Activated CD4-positive, alpha-beta T cell treated with anti-CD3 and anti-CD28 coated beads, Interleukin-2, Interleukin-6, amounts not matched to agents 100 ng/mL and 50 ng/mL, durations not matched to agents 16 hours and 8 hours (primary cell): ENCODE measurements at places on chromosomes 13 and 19.

DNA sequence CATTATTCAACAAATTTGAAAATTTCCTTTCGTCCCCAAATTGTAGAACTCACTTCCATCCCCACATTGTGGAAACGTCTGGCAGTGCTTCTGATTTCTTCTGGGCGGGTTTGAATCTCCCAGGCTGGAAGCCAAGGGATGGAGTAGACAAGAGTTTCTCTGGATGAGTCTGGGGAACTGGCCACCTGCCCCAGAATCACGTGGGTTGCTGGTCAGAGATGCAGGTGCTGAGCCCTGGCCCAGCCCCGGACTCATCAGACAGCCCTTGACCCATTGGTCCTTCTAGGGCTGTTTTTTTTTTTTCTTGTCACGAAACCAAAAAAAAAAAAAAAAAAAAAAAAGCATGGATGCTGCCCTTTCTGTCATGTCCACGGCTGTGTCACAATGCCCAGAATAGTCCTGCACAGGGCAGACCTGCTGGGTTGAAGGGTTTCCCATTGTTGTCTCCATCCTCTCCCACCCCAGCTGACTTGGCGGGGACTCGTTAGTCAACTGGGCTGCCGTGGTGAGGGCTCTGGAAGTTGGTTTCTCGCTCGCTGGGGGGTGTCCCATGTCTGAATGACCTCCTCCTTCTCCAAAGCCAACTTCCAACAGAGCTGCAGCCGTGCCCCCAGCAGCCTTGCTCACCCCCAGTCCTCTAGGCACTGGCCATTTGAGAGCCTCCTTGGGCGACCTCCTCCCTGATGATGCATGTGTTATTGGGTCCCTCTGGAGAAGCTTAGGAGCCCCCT lies 12.8 kb downstream of the CHST8 start:
- no peak for DNase-seq

- peak; percentile 23 for DNase-seq
Measured at GRCh38 chr19:4589579-4590410, 30.3 kb upstream of the SEMA6B start.

DNA sequence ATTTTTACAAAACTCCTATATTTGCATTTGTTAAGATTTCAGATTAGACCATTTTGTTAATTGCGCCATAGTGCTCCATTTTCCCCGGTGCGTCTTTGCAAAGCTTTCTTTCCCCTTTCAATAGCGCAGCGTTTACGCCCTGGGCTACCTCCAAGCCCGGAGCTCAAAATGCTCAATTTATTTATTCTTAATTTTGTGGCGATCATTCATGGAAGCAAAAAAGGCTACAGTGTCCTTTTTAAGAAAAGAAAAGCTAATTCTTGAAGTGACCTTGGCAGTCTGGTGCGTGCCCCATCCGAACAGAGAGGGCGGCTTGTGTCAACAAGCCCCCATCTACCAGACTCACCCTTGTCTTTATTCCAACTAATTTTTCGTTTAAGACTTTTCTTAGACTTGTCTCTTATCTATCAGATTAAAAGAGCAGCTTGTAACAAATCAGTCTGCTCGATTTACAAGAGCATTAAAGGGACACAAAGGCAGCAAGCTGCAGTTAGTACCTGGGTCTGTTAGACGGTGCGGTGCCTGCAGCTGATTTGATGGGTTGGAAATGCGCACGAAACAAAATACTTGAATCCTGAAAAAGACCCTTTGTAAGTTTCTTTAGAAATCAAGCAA lies 30.1 kb downstream of the GSX1 start:
- DNase-seq = no peak

- DNase-seq = no peak
Measured at GRCh38 chr13:50887151-50887550, 22.4 kb upstream of the RNASEH2B start.

- no peak for DNase-seq
Measured at GRCh38 chr13:73171926-73172325, 113.1 kb downstream of the KLF5 start.

DNA sequence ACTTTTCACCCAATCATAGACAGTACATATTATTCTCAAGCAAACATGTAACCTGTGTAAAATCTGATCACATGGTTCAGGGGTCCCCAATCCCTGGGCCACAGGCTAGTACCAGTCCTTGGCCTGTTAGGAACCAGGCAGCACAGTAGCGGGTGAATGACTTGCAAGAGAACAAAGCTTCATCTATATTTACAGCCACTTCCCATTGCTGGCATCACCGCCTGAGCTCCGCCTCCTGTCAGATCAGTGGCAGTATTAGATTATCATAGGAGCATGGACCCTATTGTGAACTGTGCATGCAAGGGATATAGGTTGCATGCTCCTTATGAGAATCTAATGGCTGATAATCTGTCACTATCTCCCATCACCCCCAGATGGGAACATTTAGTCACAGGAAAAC lies 133.1 kb downstream of the MAB21L1 start:
- DNase-seq = no peak

GRCh38 chr13:46202966-46203365 lies 8.8 kb upstream of the LRRC63 start:
- DNase-seq = no peak

DNA sequence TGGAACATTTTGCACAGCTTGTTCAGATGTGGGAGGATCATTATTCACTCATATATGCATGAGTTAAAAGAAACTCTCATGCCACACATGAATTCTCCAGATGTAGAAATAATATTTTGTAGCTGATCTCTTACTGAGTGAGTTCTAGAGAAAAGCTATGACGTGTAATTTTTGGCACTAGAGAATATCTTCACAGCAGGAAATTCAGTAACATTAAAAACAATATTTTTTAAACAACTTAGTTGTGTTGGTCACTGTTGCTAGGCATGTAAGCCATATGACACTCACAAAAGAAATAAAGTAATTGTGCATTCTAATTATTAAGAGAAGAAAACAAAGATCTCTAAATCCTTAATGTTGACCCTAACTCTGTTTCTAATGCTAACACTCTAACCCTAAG lies 371.4 kb upstream of the SLC10A2 start:
- no peak for DNase-seq

DNA sequence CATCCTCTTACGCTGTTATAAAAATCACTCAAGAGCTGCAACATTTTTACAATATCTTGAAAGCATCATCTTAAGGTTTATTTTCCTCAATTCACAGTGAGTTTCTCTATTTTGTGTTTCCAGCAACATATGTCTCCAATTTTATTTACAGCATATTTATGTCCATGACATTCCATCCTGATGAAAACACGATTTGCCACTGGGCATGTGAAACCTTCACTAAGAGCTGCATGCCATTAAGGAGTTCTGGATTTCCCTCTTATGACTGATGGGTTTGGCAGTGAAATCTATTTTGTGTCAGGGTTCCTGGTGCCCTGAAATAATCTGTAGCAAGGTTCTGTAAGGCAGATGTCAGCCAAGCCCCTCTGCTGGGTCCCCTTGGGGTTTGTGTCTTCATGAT lies 527.6 kb upstream of the KLF12 start:
- DNase-seq = no peak

DNA sequence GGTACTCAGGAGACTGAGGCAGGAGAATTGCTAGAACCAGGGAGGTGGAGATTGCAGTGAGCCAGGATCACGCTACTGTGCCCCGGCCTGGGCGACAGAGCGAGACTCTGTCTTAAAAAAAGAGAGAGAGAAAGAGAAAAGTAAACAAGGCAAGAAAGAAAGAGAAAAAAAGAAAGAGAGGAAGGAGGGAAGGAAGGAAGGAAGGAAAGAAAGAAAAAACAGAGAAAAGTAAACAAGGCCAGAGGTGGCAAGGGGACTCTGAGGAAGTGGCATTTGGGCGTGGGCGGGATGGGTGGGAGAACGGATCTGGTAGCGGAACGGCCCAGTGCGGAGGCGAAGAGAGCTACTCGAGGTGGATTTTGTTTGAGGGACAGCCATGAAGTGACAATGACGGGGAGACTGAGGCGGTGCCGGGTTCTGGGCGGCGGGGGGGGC lies 7.5 kb upstream of the ARRDC2 start:
- DNase-seq = no peak

- peak; percentile 34 for DNase-seq
Measured at GRCh38 chr19:14786421-14786851, 8.1 kb upstream of the ADGRE2 start.

DNA sequence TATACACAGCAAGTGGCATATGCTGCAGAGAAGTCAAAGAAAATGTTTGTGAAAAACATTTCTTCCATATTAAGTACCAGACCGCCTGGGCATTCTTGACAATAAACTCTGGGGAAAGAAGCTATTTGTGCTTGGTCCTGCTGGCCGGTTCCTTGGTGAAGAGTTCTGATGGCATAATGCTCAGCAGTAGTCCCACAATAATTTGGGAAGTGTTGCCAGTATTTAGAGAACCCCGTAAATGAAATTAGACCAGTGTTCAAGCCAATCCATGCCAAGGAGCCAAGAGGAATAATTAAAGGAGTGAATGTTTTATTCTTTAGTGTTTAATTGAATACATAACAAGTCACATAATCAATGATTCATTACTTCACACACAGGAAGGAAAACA lies 6.3 kb downstream of the KCTD12 start:
- no peak for DNase-seq

GRCh38 chr13:99419591-99420243 lies 81.6 kb upstream of the TM9SF2 start:
- no peak for DNase-seq

DNA sequence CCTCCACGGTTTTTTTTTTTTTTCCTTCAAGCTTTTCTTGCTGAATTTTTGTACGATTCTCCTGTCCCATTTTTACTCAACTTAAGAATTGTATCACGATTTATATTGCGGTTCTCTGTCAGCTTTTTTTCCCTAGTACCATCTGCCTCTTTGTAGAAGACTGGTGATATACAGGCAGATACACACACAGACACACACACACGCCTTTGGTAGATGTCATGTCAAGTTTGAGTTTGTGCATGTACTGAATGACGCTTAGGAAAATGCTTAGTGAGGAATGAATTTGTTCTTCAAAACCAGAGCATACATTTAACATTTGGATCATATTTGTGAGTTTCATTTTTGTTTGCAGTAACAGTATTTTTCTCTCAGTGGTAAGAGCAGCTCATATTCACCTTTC lies 82.0 kb upstream of the MBNL2 start:
- DNase-seq = no peak

DNA sequence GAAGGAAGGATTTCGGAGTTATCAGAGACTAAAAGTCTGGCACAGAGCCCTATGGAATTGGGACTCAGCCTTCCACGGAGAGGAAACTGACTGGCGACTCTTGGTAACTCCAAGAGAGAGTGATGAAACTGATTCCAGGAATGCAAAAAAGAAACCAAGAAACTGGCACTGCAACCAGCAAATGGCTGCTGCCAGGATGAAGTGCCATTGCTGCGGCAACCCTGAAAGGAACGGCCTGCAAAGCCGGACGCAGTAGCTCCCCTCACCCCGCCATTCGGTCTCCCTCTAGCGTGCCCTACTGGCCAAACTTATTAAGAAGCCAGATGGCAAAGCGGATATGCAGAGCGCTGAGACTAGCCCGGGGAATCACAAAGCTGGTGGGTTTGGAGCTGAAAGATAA lies 236.0 kb downstream of the PCDH9 start:
- peak; percentile 3 for DNase-seq

DNA sequence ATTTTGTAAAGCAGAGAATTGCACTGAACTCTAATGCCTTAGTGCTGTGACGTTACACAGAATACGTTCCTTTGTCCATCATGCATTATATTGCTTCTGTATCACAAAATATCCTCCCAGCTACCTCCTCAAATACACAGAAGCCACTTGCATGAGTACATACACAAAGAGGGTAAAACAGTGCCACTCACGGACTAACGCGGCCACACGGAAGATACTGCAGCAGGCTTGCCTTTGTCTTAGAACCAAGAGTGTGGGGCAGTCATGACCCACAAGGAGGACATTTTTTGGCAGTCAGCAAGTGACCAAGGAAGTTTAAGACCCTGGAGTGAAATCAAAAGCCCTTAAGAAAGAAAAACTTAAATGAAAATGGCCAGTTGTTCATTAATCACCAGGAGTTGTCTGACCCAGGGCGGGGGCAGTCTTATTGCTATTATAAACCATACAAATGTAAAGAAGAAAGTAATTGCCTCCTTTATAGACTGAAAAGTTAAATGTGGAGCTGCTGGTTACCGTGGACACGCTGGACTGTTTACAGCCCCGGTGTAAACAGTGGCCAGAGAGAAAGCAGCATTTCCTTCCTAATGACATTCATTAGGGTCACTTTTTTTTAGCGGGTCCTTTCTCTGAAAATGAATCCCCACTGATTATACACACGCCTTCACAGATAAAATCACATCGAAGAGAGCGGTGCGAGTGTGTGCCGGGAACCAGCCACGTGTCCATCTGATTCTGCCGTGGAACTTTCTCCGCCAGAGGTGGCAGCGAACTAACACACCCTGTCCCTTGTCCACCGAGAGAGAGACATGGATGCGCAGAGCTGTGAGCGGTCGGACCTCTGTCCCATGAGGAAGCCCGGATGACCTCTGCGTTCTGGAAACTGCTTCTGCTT lies 66.8 kb downstream of the SOX1 start:
- no peak for DNase-seq

DNA sequence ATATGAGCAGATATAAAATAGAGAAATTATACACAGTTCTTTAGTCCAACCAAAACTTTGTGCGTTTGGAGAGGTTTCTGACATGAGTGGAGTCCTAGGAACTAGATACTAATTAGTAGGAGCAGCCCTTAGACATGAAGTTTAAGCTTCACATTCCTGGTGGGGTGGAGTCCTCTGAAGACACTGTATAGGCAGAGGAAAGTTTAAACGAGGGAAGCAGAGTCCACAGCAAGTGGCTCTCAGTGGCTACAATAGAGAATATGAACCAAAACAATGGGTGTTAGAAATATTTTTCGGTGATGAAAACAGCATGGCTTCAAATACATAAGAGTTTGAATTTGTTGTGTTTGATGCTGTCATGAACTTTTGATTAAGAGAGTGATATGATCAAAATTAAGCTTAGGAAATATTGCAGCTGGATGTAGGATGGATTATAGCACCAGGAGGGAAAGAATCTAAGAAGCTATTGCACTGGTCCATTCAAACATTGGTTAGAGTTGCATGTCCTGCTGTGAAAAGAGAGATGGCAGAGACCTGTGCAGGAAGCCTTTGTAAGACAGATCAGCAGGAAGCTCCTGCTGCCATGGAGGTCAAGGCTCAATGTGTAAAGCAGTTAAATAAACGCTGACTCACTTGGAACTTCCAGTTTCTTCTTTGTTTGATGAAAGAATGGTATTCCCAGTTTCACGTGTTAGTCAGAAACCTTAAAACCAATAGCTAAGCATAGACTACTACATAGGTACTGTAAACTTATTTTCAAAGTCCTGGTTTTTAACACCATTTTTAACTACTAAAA lies 175.2 kb downstream of the TDRD3 start:
- no peak for DNase-seq

GRCh38 chr13:77094773-77095172 lies 67.8 kb upstream of the FBXL3 start:
- DNase-seq = no peak
